ENCODE measurements at places on chromosomes 3 and 15.

DNA sequence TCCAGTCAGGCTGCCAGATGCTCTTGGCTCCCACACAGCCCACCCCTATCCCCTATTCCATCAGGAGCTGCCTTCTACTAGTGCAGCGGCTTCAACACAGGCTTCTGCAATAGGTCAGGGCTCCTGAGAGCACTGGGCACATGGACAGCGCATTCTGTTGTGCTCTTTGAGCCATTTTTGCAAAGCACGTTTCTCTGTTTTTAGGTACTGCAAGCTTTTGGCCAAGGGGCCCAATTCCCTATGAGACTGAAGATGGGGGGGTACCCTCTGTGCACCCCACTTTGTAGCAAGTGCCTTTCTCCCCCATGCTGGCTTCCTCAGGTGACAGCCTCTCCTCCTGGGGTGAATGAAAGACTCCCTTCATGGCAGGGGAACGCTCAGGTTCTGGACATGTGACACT lies 31.2 kb downstream of the CHDH start:
- DNase-seq: peak; percentile 40

- DNase-seq: peak; percentile 89
Measured at GRCh38 chr15:48330855-48331795, at the start of gene DUT. Gene DUT (plus strand): TSS chr15:48331429. CDS start chr15:48331516, 87 bp downstream.

DNA sequence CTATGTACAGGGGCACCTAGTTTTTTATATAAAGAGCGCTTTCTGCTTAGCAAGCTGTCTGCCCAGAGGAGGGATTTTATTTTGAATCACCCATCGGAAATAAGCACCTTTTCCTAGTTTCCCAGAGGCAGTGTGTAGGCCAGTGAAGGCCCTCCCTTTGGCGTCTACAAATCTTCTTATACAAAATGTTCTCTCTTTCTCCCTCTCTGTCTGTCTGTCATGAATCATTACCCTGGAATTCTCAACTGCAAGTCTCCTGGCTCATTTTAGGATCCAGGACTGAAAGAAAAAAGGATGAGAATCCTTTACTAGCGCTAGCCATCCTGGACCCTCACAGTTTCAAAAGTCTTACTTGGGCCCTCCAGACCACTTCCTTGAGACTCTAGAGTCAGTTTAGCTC lies 728.1 kb downstream of the OTOL1 start:
- no peak for DNase-seq

- DNase-seq: no peak
Measured at GRCh38 chr3:54120657-54121413, 1.5 kb upstream of the CACNA2D3 start.

GRCh38 chr3:50154476-50154839 lies 666 bp upstream of the SEMA3F start:
- no peak for DNase-seq
